GM23338 (cell line): ENCODE measurements at places on chromosomes 5 and 9.

- H3K4me3 ChIP-seq, result peak within 1 kb of the TSS; percentile 56
- H3K36me3 ChIP-seq, result no peaks in the 10 kb centered on the region
- H3K27ac ChIP-seq, result no peak within 1 kb of the TSS
- peaks cover 40% of the 10 kb centered on the region for H3K4me1 ChIP-seq
Measured at GRCh38 chr5:73448463-73449136, at the start of gene FOXD1. TSS of gene FOXD1 (minus strand) at chr5:73448777. CDS start at chr5:73448362, 415 bp downstream.

GRCh38 chr9:84079994-84080393 lies 99.4 kb downstream of the RMI1 start:
- no peak for DNase-seq
- no peak overlapping the region for H3K4me3 ChIP-seq
- no peak overlapping the region for H3K27ac ChIP-seq
- H3K27me3 ChIP-seq, result no peaks in the 10 kb centered on the region
- no peaks in the 10 kb centered on the region for H3K4me1 ChIP-seq

DNA sequence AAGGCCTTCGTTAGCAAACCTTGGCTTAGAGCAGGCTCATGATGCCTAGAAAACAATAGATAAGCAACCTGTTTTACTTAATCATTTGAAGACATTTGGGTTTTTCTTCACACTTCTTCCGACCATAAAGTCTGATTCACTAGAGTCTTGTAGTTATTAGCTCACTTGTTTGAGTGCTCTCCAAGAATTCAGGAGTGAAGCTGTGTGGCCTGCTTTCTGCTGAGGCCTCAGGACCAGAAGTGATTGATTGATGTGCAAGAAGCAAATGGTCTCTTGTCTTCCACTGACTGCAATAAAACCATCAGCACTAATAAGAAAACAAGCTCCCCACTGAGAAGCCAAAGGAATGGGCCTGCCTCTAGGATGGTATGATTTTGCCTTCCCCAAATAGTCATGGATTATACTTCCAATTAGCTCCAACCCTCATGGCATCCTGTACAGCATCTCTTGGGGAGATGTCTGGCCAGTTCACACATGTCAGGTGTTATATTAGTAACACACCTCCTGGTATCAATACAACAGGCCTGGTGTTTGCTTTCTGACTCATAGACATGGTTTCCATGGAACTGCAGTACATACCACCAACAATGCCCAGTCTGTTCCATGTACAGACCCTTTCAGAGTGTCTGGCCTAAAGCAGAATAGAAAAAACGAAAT lies 317.6 kb downstream of the CWC27 start:
- DNase-seq, result no peak
- no peaks in the 10 kb centered on the region for H3K4me1 ChIP-seq
- no peak overlapping the region for H3K4me3 ChIP-seq
- H3K27me3 ChIP-seq, result no peaks in the 10 kb centered on the region
- H3K36me3 ChIP-seq, result no peaks in the 10 kb centered on the region

GRCh38 chr5:113292462-113292861 lies 142.3 kb downstream of the TSSK1B start:
- DNase-seq, result no peak
- H3K36me3 ChIP-seq, result no peaks in the 10 kb centered on the region
- peaks cover 48% of the 10 kb centered on the region for H3K4me1 ChIP-seq
- peaks cover 47% of the 10 kb centered on the region for H3K27me3 ChIP-seq

DNA sequence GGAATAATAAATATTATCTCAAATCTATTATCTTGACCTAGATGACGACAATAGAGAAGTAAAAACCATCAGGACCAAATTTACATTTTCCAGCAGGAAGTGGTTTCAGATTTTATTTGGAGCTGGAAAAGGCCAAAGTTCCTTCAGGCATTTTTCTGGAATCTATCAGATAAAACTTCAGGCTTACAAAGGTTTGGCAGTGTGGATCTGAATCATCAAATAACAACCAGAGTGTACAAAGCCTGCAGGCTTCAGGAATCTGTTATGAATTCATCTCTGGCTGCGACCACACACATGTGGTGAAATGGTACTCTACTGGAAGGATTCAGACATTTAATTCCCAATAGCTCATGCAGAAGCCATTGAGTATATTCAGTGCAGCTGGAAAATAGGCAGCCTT lies 726.4 kb upstream of the GRAMD2B start:
- no peak overlapping the region for H3K4me3 ChIP-seq
- DNase-seq, result no peak
- no peaks in the 10 kb centered on the region for H3K36me3 ChIP-seq
- no peaks in the 10 kb centered on the region for H3K4me1 ChIP-seq
- H3K27me3 ChIP-seq, result no peaks in the 10 kb centered on the region

DNA sequence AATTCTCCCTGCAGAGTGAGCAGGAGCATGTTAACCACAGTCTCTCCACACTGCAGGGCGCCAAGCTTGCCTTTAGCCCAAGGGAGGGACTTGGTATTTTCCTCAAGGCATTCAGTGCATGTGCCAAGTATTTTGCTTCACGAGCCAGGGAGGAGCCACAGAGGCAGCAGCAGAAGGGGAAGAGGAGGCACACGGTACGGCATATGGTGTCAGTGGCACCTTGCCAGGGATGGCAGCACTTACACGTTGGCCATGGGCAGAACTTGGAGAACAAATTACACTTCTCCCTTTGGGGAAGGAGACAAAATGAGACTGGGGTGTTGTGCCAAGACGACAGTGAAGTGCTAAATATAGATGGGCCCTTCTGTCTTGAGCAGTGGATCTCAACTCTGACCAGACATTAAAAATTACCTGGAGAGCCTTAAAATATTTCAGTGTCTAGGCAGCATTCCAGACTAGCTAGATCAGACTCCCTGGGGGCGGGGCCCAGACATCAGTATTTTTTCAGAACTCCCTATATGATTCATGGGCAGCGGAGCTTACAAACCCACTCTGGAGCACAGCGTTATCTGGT lies 155.8 kb downstream of the DRD1 start:
- no peaks in the 10 kb centered on the region for H3K4me1 ChIP-seq
- H3K27me3 ChIP-seq, result no peaks in the 10 kb centered on the region
- no peak overlapping the region for H3K4me3 ChIP-seq
- H3K27ac ChIP-seq, result no peak overlapping the region

DNA sequence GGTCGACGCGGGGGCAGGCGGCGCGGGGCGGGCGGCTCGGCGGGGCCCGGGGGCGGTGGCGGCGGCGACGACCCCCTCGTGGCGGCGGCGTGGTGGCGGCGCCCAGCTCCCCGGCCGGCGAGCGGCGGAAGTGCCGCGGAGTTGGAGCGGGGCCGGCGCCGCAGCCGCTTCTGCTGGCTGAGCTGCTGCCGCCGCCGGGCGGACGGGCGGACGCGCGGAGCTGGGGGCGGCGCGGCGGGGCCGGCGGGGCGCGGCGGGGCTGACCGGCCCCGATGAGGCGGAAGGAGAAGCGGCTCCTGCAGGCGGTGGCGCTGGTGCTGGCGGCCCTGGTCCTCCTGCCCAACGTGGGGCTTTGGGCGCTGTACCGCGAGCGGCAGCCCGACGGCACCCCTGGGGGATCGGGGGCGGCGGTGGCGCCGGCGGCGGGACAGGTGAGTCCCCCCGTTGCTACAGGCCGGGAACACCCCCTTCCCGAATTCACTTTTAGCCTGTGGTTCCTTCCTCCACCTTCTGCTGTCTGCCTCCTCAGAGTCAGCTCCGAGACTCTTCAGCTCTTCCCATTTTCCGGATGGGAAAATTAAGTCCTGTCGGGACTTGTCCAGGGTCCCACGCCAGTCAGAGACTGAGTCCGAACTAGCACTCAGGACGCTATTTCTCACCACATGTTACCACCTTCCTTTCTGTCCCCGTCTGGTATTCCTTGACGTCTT lies at the start of gene GALNT10:
GALNT10 (plus strand) TSS at position 139 of the 710 bp plus-strand sequence; CDS start at position 273, 134 bp downstream.
- H3K4me3 ChIP-seq, result peak within 1 kb of the TSS; percentile 73
- H3K27ac ChIP-seq, result no peak within 1 kb of the TSS
- H3K27me3 ChIP-seq, result peaks cover 54% of the 10 kb centered on the region
- peaks cover 51% of the 10 kb centered on the region for H3K4me1 ChIP-seq
- H3K36me3 ChIP-seq, result no peaks in the 10 kb centered on the region

- no peak overlapping the region for H3K27ac ChIP-seq
- no peaks in the 10 kb centered on the region for H3K27me3 ChIP-seq
- peak; percentile 35 for DNase-seq
Measured at GRCh38 chr5:50325237-50325832, 115.8 kb downstream of the EMB start.
